ENCODE measurements at places on chromosomes 3 and 15. TPM values are rescaled to one million over a fixed set of nuclear protein-coding genes. Genes with fewer than 3 reads are reported as not detected.

Gene KCNMB3
- 1.8 TPM for total RNA-seq

Gene GOLGA8M
- total RNA-seq = under 0.01 TPM

Gene DPPA2
- total RNA-seq = not detected

Gene CCDC54
- total RNA-seq = not detected

Gene HES1
- 4.4 TPM for total RNA-seq

Gene GPR171
- not detected for total RNA-seq

Gene VIPR1
- not detected for total RNA-seq

Gene ACAD9
- 37.4 TPM for total RNA-seq

Gene CD80
- total RNA-seq = 2.5 TPM

Gene ZNF860
- total RNA-seq = 0.59 TPM

Gene GOLGA8N
- 4.7 TPM for total RNA-seq

Gene MYZAP
- total RNA-seq = not detected

Gene TMEM42
- total RNA-seq = 18.1 TPM

Gene TF
- total RNA-seq = 0.88 TPM

Gene GOLGA8G
- total RNA-seq = not detected

Gene TNNC1
- 0.36 TPM for total RNA-seq

Gene FBXO40
- total RNA-seq = not detected

Gene FANCD2OS
- total RNA-seq = not detected

Gene MB21D2
- 6.5 TPM for total RNA-seq

Gene ELL3
- 3.6 TPM for total RNA-seq

Gene CHSY1
- total RNA-seq = 36.8 TPM

Gene CASR
- total RNA-seq = not detected

Gene DUOX2
- under 0.01 TPM for total RNA-seq

Gene GPR27
- not detected for total RNA-seq

Gene ERC2
- total RNA-seq = 0.36 TPM

Gene PRR20G
- total RNA-seq = not detected

Gene UROC1
- not detected for total RNA-seq

Gene PROS1
- total RNA-seq = 87.5 TPM

Gene IL16
- 6.5 TPM for total RNA-seq

Gene LEKR1
- total RNA-seq = 1.5 TPM

Gene PLEKHO2
- total RNA-seq = 38.3 TPM

Gene GP5
- 0.36 TPM for total RNA-seq

Gene COL6A5
- total RNA-seq = not detected

Gene OSBPL10
- total RNA-seq = 25.0 TPM

Gene ZNF385D
- 2.9 TPM for total RNA-seq

Gene GOLGA6A
- under 0.01 TPM for total RNA-seq

Gene AAGAB
- 41.8 TPM for total RNA-seq

Gene SEMA6D
- 16.2 TPM for total RNA-seq

Gene EIF4A2
- 438 TPM for total RNA-seq

Gene ANKUB1
- not detected for total RNA-seq

Gene C15orf62
- under 0.01 TPM for total RNA-seq

Gene SI
- total RNA-seq = not detected

Gene MAGEL2
- not detected for total RNA-seq

Gene NMD3
- 118 TPM for total RNA-seq

Data from osteoblast (primary cell).